ENCODE measurements at places on chromosomes 11 and 22.

GRCh38 chr22:44331881-44332714 is 19.3 kb upstream of the SHISAL1 start:
- DNase-seq, result peak; percentile 20

DNA sequence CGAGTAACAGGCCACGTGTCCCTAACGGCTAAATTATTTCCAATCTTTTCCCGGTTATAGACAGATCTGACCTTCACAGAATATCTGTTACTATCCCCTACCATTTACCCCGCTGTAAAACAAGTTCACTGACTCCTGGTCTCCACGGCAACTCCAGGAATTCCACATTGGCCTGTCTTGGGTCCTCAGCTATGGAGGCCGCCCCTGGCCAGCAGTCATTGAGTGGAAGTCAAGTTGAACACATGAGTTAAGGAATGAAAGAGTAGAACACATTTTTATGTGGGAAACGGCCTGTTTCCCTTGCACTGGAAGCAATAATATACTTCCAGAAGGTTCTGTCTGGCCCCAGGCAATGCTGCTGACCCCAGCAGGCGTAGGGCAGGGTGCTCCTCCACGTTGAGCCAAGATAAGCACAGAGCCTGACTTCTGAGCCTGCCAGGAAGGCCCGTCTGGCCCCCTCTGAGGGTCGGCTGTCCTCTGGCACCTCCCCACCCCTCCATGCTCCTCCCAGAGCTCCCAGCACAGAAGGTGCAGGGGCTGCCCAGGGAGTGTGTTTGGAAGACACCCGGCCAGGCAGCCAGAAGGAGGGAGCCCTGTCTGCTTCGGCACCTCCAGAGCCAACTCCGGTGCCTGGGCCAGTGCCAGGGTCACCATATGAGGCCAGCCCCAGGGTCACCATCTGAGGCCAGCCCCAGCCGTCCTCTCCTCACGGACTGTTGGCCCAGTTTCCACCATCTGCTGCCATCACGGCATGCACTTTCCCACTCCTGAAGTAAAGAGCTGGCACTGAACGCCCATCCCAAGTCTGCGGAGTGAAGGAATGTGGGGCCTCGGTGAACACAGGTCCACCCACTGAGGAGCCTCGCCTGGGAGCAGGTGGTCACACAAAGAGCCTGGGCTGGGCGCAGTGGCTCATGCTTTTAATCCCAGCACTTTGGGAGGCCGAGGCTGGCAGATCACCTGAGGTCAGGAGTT is 813.2 kb downstream of the BRD1 start:
- no peak for DNase-seq

GRCh38 chr11:111526501-111526900 is 11.9 kb downstream of the HOATZ start:
- DNase-seq, result no peak

GRCh38 chr11:10895285-10895684 is 37.4 kb upstream of the ZBED5 start:
- DNase-seq, result no peak

- no peak for DNase-seq
These were observed 1242.5 kb downstream of the TBC1D22A start for GRCh38 chr22:48004936-48005335.

- no peak for DNase-seq
These were observed 14.6 kb downstream of the CCDC34 start for GRCh38 chr11:27348340-27348873.

- no peak for DNase-seq
These were observed 15.3 kb upstream of the NELL1 start for GRCh38 chr11:20654038-20654437.

GRCh38 chr11:91435694-91436395 is 788.8 kb upstream of the FAT3 start:
- DNase-seq, result no peak

DNA sequence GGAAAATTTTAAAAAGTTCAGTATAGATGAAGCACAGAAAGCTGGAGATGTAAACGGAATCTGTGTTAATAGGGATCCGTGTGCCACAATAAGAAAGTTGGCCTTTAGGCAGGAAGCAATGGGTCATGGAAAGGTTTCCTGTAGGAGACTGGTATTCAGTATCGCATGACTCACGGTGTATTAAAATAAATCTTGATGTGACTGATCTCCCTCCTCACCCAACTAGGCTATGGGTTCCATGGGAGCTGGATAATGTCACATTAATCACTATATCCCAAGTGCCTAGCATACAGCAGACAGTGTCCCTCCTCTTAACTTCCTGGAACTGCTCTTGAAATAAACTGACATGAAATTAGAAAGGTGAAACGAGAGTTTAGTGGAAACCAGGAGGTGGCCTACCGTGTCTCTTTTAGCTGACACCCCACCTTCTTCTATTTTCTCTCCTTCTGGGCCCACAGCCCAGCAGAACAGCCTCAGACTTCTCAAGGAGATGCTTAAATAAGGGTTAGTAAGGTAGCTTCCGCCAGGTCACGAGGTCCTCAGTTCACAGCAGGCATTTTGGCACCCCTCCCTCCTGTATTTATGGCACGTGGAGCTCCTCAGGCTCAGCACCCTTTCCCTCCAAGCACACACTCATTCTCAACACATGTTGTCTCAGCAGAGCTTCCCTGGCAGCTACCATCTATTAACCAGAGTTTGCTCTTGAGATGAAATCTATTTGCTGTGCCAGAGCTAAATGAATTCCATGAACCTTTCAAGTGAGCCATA is 118.8 kb downstream of the NXPE2 start:
- no peak for DNase-seq
